ENCODE measurements at places on chromosomes 3 and 15.

- DNase-seq, result no peak
Observed at GRCh38 chr3:129625072-129625874, 18.8 kb upstream of the PLXND1 start.

- DNase-seq, result no peak
Observed at GRCh38 chr15:49134683-49135341, 20.6 kb downstream of the COPS2 start.

GRCh38 chr3:152973575-152973974, 138.6 kb downstream of the P2RY1 start:
- DNase-seq, result no peak

GRCh38 chr3:147377412-147378367, 28.7 kb downstream of the ZIC4 start:
- DNase-seq, result no peak

DNA sequence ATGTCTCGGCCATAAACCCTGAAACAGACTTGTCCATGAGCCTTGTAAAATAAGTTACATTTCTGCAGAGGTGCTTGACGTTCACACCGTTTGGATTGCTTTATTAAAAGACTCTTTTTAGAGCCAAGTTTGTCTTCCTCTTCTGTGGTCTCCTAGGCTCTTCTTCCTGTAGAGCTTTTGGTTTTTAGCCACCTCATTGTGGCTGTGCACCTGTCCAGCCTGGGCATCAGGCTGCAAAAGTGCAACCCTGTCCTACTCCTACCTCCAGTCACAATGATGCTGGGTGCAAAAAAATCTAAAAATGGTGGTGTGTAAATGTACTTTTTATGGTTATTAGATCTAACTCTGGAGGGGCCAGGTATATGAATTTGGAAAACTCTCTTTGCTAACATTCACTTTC, 2.8 kb upstream of the RIOX2 start:
- no peak for DNase-seq

Measured in NCI-H774 (cell line).